Suppressor macrophage treated with lipopolysaccharide for 4 hours (primary cell): ENCODE measurements at places on chromosomes 7 and 10.

GRCh38 chr10:91512458-91512857 is 102.3 kb downstream of the HECTD2 start:
- DNase-seq, result no peak

DNA sequence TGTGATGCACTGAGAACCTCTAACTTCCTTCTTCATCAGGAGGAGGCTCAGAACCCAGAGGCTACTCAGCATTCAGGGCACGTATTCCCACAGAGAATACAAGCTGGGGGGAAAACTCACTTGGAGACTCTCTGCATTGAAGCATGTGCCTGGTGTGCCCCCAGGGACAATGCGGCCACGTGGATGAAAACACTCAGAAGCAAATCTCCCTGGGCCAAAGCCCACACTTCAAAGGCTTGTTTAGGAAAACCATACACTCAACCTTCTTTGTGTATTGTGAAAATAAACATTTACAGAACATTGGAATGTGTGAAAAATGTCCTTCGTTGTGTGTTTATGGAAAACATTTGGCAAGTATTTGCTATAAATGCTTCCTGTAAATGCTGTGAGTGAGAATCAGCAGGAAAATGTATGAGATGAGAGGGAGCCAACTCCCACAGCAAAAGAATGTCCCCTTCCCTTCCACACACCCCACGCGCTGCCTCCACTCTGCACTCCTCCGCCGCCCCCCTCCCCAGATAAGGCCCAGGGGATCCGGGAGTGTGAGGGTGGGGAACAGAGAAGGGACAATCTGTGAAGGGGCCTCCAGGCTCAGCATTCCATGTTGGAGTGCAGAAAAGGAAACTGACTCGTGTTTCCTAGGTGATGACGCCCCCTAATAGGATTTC is 339.5 kb downstream of the ELMO1 start:
- no peak for DNase-seq

DNA sequence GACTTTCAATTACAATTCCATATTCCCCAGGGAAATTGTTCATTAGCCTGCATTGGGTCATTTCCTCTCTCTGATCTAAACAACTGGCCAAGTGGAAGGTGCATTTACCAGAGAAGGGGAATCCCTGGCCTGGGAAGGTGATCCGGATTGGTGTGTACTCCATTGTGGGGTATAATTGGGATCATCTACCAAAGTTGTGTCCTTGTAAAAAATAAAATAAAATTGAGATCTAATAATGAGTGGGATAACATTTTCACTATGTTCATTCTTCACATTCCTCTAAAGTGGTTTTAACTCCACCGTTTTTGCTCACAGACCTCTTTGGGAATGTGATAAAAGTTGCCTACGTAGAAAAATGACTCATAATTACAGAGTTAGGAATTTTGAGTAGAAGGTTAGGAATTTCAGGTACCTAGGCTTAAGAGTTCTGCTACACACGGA is 22.8 kb downstream of the ARL5B start:
- DNase-seq, result no peak

DNA sequence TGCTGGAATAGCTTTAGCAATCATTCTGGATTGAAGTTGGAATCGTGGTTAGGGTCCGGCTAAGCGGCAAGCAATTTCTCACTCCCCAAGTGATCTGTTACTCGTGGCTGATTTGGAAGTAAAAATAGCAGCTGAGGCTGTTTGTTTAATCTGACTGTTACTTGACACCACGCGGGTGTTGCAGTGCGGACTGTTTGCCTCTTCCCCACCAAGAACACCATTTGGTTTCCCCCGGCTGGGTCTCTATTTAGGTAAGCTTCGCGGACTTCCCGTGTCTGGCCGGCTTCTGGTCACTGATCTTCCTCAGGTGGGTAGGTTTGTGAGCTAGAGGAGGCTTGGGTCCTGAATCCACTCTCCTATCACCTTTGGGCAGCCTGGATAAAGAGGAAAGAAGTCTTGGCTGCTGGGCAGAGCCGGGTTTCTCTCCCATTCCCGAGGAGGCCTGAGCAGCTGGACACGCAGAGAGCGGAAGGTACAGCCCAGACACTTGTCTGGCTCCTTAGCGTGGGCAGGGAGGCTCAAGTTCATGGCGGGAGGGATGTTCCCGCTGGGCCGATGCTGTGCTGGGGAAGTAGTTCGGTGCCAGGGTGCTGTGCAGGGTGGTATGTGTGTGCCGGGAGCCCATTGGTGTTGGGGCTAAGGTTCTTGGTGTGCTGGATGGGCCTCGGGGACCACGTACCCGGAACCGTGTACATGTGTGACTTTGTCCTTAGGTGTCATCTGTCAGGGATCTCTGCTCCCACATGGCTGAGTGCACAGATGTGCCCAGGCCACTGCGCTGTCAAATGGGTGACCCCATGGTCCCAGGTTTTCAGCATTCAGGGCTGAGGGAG is at the start of gene C10orf71:
TSS of gene C10orf71 (plus strand) at position 188 of the 833 bp plus-strand sequence. CDS start 23,376 bp downstream, outside the sequence.
- DNase-seq, result no peak

- no peak for DNase-seq
These were observed 167.9 kb upstream of the PFKP start for GRCh38 chr10:2899246-2899951.

DNA sequence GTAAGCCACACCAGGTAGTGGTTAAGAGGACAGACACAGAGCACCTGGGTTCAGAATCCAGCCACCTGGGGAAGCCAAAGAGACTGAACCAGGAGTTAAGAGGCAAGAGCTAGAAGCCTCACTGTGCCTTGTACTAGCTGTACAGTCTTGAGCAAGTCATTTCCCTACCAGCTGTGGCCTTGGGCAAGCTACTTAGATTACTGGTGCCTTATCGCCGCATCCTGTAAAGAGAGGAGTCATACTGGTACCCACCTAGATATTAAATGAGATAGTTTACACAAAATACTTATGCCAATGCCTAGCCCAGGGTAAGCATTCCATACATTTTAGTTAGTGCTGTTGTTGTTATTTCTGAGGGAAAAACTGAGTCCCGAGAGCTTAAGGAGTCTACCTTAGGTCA is 47.7 kb downstream of the HABP2 start:
- DNase-seq, result no peak

DNA sequence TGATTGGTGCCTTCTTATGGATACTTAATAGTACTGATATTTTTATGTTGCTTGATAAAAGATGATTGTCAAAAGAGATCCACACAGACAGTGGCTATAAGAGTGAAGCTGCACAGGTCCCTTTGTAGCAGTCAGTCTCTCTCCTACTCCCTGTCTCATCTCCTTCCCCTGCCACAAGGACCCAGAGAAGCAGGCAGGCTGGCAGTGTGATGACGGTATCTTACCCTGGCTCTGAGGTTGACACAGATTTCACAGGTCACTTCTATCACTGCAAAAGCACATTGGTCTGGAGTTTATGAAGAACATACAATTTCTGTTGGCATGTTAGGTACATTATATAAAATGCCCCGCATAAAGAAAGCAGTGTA is 64.4 kb upstream of the AHR start:
- peak; percentile 17 for DNase-seq

DNA sequence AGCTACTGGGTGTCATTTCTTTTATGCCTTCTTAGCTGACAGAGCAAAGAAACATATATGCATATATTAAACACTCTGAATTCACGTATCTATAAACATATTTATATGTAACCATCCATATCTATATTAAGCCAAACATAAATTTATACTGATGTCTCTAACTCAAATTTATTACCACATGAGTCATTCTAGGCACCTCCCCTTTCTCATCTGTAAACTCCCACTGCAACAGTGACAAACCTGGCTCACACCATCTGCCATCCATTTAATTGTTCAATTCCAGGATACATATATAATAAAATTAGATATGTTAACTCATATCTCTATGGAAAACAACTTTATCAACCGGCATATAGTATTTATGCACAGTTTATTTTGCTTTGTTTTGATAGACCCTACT is 722.3 kb downstream of the SORCS1 start:
- no peak for DNase-seq

DNA sequence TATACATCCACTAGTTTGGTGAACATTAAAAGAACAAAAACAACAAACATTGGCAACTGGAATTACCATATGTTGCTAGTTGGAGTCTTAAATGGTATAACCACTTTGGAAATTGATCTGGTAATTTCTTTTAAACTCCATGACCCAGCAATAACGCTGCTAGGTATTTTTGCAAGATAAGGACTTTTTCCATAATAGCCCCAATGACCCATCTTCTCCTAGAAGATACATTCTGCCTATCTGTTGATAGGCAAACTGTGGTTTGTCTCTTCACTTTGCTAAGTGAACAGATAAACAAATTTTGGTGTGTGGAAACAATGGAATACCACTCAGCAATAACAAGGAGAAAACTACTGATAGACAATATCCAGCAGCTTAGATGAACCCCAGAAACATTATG is 30.6 kb upstream of the MTURN start:
- DNase-seq, result no peak

- DNase-seq, result no peak
These were observed 103.9 kb upstream of the KCTD7 start for GRCh38 chr7:66524738-66525137.

GRCh38 chr7:16411391-16411790 is 9.9 kb downstream of the CRPPA start:
- DNase-seq, result no peak

DNA sequence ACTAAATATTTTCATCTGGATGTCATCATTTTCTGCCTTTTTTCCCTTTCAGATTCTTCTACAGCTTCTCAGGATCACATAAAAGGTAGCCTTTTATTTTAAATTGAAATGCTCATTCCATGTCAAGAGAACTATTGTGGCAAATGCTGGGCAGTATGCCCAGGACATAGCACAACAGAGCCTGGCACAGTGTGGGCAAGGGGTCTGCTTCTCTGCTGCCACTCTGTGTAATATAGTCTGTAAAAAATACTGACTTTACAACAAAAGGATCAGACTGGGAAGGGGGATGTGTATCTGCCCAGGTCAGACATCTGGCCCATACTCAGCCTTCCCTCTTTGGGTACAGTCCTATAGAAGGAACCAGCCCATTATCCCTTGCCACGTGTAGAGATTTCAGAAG is 62.7 kb downstream of the CUZD1 start:
- DNase-seq, result no peak

DNA sequence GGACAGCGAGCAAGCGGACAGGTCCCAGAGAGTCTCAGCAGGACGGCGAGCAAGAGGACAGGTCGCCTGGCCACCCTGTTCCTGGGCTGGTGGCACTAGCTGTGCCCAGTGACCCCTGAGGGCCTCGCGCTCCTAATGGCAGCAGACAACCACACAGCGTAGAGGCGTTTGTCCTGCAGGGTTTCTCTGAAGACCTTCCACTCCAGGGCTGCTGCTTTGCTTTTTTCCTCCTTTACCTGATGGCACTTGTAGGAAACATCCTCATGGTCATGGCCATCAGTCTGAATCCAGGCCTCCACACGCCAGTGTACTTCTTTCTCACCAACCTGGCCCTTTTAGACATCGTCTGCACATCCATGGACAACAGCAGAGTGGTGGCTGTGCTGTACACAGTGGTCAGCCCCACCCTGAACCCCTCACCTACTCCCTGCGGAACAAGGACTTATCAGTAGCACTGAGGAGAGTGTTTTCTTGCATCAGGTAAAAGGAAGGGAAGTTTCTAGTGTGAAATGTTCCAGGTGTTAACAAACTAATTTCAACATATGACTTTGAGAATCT is 27.4 kb downstream of the SCART1 start:
- DNase-seq, result no peak

DNA sequence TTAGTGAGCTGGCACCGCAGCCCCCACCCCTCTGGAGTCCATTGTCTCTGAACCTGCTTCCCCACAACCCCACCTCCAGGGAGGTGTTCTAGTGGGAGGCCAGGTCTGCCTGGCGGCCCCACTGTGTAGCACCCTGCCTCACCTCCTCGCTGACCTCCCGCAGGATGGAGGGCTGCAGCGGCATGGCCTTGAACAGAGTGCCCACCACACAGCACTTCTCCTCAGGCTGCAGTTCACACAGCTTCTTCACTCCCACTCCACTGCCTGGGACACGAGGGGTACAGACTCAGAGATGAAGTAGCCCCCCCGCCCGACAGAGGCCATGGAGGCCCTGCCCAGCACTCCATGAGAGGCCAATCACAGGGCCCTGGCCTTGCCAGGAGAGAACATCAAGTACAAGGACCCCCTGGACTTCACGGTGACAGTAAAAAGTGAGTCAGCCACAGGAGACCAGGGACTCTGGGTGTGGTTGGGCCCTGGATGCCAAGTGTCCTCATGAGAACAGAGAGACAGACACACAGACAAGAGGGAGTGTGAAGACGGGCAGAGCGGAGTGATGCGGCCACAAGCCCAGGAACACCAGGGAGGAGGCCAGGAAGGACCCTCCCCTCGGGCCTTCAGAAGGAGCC is 5.4 kb downstream of the POLD2 start:
- DNase-seq, result no peak

GRCh38 chr7:11698384-11698871 is 133.6 kb downstream of the THSD7A start:
- DNase-seq, result no peak

DNA sequence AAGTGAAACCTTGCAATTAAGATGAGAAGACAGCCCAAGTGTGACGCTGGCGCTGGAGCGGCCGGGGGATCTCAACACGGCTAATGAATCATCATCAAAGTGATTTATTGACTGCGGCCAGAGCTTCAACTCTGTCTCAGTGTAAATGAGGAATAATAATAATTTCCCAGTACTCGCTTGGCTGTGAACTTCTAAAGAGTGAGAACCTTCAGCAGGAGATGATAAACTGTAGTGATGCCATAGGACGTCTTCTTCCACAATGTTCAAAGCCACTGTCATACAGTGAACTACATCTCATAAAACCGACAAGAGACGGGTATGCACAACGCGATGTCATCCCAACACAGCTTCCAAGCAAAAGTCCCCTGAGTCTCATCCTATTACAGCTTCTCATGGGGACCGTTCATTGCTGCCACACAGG is 123.6 kb upstream of the NOBOX start:
- DNase-seq, result no peak

GRCh38 chr7:5334671-5335070 is 51.9 kb downstream of the SLC29A4 start:
- DNase-seq, result no peak

DNA sequence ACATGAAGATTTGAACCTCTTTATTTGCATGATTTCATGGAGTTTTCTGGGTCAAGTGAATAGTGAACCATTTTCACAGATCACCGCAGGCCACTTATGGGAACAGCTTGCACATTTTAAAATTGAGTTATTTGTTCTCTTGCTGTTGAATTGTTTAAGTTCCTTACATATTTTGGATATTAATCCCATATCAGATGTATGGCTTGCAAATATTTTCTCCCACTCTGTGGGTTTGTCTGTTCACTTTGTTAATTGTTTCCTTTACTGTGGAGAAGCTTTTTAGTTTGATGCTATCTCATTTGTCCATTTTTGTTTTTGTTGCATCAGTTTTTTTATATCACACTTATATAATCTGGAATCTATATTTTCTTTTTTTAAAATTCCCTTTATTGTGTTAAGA is 14.1 kb upstream of the ZC3HAV1L start:
- no peak for DNase-seq

DNA sequence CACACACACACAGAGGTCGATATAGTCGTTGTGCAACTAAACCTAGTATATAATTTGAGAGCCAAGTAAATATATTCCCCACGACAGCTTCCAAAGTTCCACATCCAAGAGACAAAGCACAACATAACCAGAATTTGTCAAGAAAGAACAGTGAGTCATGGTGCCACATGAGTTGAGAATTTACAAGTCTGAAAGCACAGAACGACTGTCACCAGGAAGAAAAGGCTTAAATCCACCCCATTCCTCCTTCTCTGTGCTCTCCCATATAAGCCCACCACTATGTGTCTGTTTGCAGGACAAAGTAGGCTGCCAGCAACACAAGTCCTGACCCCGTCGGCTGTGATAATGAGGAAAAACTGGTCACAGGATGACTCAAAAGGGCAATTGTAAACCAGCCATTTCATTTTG is 32.8 kb downstream of the GSAP start:
- DNase-seq, result peak; percentile 31
